ENCODE measurements at places on chromosomes 16 and 17. TPM values are rescaled to one million over a fixed set of nuclear protein-coding genes. Genes with fewer than 3 reads are reported as not detected.

KRTAP3-2 gene
- total RNA-seq, result not detected

FOXK2 gene
- total RNA-seq, result 74.9 TPM

MYH8 gene
- total RNA-seq, result not detected

SOST gene
- total RNA-seq, result not detected

PRSS36 gene
- total RNA-seq, result 0.23 TPM

KRTAP9-2 gene
- total RNA-seq, result not detected

TNK1 gene
- total RNA-seq, result 5.6 TPM

KRT27 gene
- total RNA-seq, result not detected

NLRC3 gene
- 12.6 TPM for total RNA-seq

PPP4C gene
- total RNA-seq, result 137 TPM

TBC1D3B gene
- 3.3 TPM for total RNA-seq

CNP gene
- total RNA-seq, result 67.6 TPM

MEFV gene
- not detected for total RNA-seq

All from activated CD8-positive, alpha-beta memory T cell treated with anti-CD3 and anti-CD28 coated beads for 36 hours (primary cell).